T-helper 17 cell (primary cell): ENCODE measurements at places on chromosomes 13 and 19. TPM values are rescaled to one million over a fixed set of nuclear protein-coding genes. Genes with fewer than 3 reads are reported as not detected.

DNA sequence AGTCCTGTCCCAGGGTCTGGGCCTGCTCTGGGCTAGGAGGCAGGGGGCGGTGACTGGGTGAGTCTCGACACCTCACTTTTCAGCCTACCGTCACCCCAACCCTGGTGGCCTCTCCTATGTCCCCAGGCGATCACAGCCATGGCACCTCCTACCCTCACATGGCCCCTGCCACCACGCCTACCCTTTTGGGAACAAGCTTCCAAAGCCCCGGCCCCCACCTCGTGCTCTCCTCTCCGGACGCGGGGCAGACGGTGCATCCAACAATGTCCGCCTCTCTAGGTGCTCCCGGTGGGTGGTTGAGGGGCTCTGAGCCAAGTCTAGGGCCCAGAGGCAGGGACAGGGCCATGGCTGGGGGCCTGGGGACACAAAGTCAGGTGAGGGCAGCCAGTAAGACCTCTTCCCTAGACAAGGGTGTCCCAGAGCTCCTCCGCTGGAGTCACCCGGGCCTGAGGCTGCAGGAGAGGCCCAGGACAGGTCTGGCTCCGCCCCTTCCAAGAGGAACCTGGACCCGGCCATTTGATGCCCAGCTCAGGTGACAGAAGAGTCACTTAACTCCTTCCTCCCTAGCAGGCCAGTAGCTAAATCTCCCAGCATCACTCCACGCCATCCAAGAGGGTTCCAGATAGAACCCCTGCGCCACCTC is at the start of gene SYNE4:
Gene SYNE4 (minus strand): TSS at position 478 of the 643 bp plus-strand sequence. CDS start 132 bp downstream, at position 346.
- H3K36me3 ChIP-seq: no peaks in the 10 kb centered on the region
- H3K27ac ChIP-seq: peak within 1 kb of the TSS; percentile 77
- no peaks in the 10 kb centered on the region for H3K27me3 ChIP-seq
- peak within 1 kb of the TSS; percentile 80 for H3K4me3 ChIP-seq
- DNase-seq: no peak

Gene VN1R4
- total RNA-seq: not detected

Gene KASH5
- total RNA-seq: 0.86 TPM

Gene FLT1
- total RNA-seq: 0.27 TPM

Gene LIM2
- not detected for total RNA-seq

Gene ZNF234
- total RNA-seq: 3.7 TPM
